ENCODE measurements at places on chromosomes 6 and 20.

- no peak for DNase-seq
These were observed 19.2 kb upstream of the RIPOR3 start for GRCh38 chr20:50710492-50711063.

DNA sequence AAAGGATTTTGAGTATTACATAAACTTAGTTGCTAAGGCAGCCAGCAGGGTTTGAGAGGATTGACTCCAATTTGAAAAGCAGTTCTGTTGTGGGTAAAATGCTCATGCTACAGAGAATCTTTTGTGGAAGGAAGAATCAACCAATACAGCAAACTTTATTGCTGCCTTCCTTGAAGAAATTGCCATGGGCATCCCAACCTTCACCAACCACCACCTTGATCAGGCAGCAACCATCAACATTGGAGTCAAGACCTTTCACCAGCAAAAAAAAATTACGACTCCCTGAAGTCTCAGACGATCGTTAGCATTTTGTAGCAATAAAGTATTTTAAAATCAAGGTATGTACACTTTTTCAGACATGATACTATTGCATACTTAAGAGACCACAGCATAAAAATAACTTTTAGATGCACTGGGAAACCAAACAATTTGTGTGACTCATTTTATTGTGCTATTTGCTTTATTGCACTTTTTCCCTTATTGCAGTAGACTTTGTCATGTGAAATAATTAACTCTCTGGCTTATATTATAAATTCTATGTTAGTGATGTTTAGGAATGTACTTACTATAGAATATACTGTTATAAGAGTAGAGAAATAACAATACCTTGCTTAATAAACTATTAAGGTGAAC lies 390.8 kb downstream of the CDKAL1 start:
- DNase-seq = no peak

DNA sequence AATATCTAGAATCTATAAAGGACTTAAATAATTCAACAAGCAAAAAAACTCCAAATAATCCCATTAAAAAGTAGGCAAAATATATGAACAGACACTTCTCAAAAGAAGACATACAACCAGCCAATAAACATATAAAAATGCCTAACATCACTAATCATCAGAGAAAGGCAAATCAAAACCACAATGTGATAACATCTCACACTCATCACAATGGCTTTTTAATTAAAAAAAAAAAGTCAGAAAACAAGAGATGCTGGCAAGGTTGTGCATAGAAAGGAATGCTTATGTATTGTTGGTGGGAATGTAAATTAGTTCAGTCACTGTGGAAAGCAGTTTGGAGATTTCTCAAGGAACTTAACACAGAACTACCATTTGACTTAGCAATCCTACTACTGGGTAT lies 979.6 kb upstream of the MAP3K7 start:
- DNase-seq = no peak

GRCh38 chr6:154891901-154892300 lies 103.2 kb upstream of the TIAM2 start:
- DNase-seq = no peak

DNA sequence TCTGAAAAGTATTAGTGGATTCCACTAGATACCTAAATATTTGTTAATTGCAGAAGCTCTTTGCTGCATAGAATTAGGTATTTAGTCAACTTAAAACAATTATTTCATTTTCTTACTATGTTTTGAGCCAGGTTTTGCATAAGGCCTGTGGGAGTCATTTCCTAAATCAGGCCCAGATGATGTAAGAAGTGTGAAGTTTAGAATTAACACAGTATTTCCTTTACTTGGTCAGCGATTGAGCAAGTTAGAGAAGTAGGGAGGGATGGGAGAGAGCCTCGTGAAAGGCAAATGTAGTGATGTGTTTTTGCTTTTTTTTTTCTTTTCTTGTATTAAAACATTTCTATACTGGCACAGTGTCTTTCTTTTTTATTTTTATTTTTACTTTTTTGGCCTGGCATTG lies 711.1 kb downstream of the HDGFL1 start:
- peak; percentile 27 for DNase-seq

DNA sequence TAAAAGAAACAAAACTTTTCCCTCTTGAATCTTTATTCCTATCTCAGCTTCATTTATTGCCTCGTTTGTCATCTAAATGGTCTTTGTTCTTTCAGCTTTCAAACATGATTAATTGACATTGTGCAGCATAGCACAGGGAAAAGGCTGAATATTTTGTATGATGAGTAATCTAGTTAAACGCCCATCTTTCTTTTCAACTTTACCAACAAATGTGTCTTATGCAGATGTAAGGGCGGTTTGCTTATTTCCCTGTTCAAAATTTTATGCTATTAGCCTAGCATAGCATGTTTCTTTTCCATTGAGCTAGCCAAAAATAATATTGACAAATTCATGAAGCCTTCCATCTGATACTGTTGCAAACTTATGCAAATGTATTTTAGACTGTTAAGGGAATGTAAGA lies 176.4 kb upstream of the AKAP12 start:
- no peak for DNase-seq

- DNase-seq = no peak
These were observed 35.1 kb upstream of the DUSP22 start for GRCh38 chr6:257031-257725.
